ENCODE measurements at places on chromosomes 13 and 19.

- DNase-seq, result no peak
These were observed 12.3 kb downstream of the ZNF575 start for GRCh38 chr19:43545276-43545675.

DNA sequence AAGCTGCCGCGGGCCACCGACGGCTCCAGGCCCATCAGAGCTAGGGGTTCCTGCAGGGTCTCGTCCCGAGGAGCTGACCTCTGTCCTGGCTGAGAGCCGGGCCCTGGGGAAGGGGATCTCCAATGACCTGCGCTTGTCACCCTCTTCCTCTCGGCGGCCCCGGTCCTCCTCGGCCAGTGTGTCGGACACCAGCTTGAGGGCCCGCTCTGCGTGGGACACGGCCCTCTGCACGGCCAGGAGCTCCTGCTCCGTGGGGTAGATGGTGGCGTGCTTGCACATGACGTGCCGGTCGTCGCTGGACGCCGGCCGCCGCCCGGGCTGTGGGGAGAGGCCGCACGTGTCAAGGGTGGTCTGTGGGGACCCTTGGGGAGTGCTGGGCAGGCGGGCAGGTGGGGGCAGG lies 32.7 kb upstream of the MATK start:
- DNase-seq, result no peak

DNA sequence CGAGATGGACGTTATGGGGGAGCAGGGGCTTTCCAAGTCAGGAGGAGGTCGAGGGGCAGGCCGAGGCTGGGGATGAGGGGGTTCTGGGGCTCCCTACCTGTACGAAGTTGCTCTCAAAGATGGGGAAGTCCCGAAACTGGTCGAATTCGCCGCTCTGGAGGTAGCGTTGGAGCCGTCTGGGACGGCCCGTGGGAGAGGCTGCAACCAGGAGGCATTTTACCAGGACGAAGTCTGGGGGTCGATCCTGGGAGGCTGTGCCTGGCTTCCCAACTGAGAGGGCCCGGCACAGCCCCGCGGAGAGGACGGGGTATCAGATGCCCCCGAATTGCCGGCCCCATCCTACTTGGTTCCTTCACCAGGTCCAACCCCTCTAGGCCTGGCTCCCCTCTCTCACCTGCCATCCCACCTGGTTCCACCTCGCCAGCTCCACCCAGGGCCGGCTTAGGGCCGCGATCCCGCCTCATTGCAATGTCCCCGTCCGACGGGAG lies 527 bp upstream of the EMC10 start:
- DNase-seq, result no peak

DNA sequence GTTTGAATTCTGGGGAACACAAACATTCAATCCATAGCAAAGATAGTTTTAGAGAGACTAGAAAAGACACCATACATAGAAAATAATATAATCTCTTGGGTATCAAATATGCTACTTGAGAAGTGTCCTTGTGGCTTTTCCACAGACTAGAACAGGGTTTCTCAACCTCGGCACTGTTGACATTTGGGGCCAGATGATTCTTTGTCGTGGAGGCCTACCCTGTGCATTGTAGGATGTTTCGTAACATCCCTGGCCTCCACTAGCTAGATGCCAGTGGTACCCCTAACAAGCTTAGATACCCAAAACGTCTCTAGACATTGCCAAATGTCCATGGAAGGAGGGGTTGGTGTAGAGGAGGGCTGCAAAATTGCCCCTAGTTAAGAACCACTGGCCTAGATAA lies 2.2 kb upstream of the ESD start:
- no peak for DNase-seq

DNA sequence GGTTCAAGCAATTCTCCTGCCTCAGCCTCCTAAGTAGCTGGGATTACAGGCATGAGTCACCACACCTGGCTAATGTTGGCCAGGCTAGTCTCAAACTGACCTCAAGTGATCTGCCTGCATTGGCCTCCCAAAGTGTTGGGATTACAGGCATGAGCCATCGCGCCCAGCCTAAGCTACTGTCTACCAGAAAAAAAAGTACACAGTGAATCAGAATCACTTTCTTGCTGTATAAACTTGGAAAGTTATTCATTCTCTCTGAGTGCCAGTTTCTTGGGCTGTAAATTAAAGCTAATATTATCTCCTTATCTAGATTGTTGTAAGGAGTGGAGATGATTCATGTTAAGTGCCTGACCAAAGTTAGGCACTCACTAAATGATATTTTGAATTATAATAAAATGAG lies 242.8 kb downstream of the ENOX1 start:
- no peak for DNase-seq

GRCh38 chr13:110568612-110569011 lies 7.1 kb upstream of the RAB20 start:
- DNase-seq, result no peak

- DNase-seq, result no peak
These were observed 71.4 kb downstream of the LRCH1 start for GRCh38 chr13:46624353-46624752.

- DNase-seq, result no peak
These were observed 10.1 kb upstream of the TPRX2 start for GRCh38 chr19:47848823-47849473.

DNA sequence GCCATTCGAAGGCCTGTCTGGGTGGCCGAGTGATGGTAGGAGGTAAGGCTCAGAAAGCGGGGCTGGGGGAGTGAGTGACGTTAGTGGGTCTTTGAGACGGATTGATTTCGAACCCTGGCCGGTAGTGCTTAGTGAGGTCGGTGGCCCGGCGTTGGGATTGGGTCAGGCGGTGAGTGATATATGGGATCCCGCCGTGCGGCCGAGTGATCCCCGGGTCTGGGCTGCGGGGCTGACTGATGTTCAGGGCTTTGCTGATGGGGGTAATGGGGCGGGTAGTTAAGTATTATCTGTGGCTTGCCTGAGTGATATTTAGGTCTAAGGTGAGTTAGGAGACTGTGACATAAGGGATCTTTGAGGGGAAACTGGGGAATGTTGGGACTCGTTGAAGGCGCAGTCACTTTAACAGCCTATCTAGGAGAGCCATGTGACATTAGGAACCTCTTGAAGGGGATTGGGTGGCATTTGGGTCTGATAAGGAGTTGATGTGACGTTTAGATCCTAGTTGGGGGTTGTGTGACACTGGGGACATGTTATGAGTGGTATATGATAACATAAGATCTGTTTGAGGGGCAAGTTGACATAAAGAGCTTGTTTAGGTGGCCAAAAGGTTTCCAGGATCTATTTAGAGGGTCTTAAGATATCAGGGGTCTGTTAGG lies 543 bp downstream of the PSMC4 start:
- no peak for DNase-seq

DNA sequence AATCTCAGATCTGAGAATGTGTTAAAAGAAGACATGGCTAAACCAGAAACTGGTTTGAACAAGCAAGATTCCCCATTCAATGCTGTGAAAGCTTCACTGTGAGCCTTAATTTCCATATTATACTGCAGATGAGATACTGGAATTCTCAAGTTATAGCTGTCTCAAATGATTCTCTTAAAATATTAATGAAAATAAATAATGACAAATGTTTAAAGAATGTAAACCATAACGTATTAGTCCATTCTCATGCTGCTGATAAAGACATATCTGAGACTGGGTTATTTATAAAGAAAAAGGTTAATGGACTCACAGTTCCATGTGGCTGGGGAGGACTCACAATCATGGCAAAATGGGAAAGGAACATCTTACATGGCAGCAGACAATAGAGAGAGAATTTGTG lies 667.8 kb downstream of the SLITRK1 start:
- no peak for DNase-seq

DNA sequence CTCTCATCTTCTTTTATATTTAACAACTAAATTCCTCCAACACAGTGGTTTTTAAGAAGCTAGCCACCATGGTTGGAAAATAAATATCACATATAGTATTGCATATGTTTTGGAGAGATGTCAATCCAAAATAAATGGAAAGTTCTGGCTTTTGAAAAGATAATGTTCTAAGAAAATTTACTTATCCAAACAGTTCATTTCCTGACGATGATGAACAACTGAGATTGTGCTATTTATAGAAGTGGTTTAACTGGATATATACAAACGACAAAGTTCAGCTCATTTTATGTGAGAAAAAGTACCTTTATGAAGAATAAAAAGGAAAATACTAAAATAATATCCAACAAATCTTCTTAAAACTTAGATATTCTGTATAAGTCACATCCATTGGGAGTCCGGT lies 174.7 kb downstream of the MZT1 start:
- no peak for DNase-seq

GRCh38 chr13:20258208-20258962 lies 26.3 kb upstream of the GJB6 start:
- DNase-seq, result no peak

GRCh38 chr13:26785838-26786630 lies 25.4 kb upstream of the GPR12 start:
- DNase-seq, result peak; percentile 25

DNA sequence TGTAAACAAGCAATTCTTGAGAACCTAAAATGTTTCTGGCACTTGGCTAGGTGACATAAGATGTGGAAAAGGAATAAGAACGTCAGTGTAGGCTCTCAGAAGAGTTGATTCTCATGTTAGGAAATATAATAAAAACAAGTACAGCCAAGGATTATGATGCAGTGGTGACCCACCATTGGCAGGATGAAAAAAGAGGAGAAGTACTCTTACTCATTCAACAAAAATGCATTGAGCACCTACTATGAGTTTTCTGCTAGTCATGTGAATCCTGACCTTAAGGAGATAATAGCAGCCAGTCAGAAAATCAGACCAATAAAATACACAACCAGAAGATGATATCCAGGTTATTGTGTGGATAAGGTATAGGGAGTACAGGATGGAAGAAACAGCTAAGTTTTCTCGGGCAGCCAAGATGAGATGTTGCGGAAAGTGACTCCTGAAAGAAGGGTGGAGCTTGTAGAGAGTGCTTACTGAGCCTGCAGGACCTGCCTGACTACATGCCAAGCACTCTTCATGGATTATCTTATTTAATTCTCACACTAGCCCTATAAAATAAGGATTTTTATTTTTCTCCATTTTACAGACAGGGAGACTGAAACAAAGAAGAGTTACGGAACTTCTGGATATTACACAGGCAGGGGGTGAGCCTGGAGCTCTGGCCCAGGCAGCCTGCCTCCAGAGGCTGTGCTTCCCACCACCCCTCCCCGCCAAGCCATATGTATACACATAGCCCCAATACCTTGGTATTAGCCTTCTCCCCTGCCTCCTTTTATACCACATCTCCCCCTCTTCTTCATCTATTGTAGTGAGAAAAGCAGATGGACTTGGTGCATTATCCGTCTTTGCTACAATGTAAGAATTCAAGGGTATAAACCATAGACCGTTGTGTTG lies 58.0 kb downstream of the TGDS start:
- DNase-seq, result no peak

- no peak for DNase-seq
These were observed 90.0 kb downstream of the WDFY2 start for GRCh38 chr13:51674276-51674675.

DNA sequence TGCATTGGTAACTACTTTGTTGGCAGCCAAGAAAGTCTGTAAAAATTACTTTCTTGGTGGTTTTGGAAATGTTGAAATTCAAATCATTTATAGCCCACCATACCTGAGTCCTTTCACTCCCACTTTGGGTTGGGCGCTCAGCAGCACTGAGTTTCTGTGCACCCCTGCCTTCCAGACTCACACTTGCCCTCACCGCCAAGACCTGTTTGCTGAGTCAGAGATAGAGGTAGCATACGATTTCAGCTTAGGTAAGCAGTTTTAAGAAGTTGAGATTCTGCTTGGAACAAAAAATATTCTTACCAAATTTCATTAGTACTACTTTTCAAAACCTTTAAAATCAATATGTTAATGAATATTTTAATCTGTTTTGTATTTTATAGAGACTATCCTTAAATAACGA lies 12.6 kb downstream of the MPHOSPH8 start:
- DNase-seq, result no peak

- no peak for DNase-seq
These were observed 47.2 kb downstream of the LYL1 start for GRCh38 chr19:13055213-13056051.

GRCh38 chr13:59346999-59347723 lies 816.6 kb downstream of the DIAPH3 start:
- DNase-seq, result no peak

DNA sequence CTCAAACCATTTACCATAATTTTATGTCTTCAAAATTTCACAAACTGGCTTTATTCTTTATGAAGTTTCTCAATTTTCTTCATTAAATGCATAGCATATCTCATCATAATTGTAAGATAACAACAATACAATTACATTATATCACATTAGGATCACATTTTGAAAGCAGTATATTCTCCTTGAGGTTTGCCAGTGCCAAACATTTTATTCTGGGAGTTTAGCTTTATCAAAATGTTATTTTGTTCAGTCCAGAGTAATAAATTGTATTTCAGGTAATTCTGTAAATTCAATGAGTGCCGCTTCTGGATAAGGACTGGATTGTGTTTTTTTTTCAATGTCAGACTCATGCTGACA lies 234.6 kb upstream of the MIR17HG start:
- no peak for DNase-seq

DNA sequence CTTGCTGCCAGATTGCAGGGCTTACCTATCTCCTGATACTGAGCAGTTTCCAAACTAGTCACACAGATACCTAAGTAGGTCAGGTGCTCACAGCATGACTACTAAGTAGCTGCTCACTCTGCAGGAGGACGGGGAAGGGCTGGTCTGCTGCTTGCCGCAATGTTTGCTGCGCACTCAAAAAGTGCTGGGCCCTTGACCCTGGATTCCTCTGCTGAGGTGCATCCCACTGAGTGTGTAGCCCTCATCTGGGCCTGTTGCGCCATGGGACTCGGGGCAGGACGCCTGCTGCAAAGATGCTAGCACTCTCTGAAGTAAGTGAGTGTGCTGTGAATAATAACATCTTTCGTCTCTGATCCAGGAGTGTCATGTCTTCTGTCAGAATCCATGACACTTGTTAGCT lies 59.2 kb upstream of the MEDAG start:
- DNase-seq, result no peak

DNA sequence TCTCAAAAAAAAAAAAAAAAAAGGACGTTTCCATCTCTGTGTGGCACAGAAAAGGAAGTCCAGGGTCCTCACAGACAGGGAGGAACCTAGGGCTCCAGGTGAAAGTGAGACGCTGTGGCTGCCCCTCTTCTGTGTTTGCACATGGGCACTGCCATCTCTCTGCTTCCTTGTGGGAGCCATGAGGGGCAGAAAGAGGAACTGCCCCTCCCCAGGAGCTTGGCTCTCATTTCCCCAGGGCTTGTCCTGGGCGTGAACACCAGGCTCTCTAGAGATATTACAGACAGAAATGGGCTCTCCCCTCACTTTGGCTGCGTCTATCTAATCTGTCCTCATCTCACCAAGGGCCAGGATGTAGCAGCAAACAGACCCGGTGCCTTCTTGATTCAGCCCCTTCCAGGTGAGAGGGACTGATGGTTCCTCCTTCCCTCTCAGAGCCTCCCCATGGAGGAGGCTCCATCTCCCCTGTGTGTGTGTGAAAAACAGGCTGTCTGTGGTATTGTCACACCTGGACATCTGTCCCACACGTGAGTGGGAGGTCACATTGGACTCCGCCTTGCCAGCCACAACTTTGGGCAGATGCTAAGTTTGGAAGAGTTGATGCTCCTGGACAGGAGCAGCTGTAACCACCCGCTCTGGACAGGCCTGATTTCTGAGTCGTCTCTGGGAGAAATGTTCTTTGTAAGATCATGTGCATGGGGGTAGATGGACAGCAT lies 840 bp upstream of the LILRA4 start:
- DNase-seq, result no peak

Data from T-helper 17 cell (primary cell).